ENCODE measurements at places on chromosomes 6 and 20.

GRCh38 chr20:48277266-48277665 lies 492.0 kb upstream of the SULF2 start:
- DNase-seq: no peak

- DNase-seq: no peak
These were observed 40.2 kb upstream of the TNFRSF21 start for GRCh38 chr6:47349931-47350330.

DNA sequence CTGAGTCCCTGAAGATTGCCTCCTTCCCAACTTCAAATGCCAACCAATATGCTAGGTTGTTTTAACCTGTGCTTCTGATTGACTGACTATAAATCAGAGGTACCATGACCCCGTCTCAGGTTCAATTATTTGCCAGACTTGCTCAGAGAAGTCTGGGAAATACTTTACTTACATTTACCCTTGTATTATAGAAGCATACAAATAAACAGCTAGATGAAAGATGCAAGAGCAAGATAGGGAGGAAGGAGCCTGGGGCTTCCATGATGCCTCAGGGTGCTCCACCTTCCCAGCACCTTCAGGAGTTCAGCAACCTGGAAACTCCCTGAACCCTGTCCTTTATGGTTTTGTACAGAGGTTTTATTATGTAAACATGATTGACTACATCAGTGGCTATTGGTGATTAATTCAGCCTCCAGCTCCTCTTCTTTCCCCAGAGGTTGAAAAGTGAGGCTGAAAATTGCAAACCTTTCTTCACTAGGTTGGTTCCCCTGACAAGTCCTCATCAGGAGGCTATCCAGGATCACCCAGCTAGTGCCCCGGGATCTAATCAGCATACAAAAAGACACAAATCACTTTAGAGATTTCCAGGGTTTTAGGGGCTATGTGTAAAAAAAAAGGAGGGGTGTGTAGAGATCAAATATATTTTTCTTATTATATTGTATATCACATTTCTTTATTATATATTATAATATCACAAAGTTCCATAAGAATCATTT lies 547.7 kb downstream of the EPM2A start:
- no peak for DNase-seq

DNA sequence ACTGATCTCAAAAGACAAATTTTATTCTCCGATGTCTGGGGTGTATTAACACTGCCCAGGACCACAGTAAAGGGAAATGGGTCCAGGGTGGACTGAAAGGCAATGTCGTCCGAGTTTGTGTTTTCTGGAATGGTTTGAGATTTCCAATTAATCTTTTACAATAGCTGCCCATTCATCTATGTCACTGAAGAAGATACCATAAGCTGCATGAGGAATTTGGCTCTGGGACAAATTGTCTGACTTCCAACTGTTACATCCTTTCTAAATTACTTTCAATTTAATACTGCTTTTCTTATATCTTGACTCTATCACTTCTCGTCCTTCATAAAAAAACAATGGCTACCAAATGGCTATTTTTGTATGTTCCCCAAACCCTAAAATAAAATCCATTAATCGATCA lies 130.7 kb upstream of the KCNK16 start:
- no peak for DNase-seq

DNA sequence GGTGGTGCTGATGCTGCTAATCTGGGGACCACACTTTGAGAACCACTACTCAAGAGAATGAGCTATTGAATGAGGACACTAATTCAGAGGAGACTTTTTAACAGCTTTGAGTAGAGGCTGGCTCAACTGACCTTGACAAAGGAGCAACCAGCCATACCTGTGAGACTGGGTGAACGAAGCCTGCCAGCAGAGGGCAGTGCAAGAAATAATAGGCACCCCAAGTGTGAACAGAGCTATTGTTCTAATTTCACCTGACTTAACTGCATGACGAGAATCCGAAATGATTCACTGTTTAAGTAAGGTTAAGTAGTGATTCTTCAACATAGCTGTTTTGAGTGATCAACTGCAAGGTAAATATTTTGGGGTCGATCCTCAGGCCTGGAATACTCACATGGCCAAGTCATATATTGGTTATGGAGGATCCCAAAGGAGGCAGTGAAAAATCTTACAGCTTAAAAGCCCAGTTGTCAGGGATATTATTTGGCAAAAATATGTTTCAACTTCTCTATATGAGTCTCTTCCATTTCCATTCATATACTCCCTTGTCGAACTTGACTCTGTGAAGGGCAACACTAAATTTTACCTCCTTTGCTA lies 550.5 kb upstream of the MARCKS start:
- no peak for DNase-seq

GRCh38 chr6:23728707-23729106 lies 397.3 kb upstream of the NRSN1 start:
- no peak for DNase-seq

- DNase-seq: no peak
These were observed 69.0 kb upstream of the AKAP12 start for GRCh38 chr6:151170622-151171246.

- DNase-seq: no peak
These were observed 29.3 kb downstream of the SRC start for GRCh38 chr20:37375227-37375626.

DNA sequence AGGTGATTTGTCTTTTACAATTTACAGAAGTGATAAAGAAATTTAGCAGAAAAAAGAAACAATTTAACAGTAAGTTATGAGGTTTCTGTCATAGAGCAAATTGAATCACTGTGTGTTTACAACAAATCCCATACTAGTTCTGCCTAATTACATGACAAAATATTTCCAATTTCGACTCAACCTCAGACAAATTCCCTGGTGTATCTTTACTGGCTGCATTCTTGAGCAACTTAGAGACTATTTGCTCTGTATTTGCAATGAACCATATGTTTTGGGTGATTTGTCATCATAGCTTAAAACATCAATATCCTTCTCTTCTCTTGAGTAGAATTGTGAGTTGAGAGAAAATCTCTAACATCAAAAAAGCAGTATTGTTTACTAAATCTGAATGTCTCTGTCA lies 128.7 kb downstream of the SIM1 start:
- no peak for DNase-seq
